Eye (tissue), 1 donor: ENCODE measurements at places on chromosomes 13 and 19.

DNA sequence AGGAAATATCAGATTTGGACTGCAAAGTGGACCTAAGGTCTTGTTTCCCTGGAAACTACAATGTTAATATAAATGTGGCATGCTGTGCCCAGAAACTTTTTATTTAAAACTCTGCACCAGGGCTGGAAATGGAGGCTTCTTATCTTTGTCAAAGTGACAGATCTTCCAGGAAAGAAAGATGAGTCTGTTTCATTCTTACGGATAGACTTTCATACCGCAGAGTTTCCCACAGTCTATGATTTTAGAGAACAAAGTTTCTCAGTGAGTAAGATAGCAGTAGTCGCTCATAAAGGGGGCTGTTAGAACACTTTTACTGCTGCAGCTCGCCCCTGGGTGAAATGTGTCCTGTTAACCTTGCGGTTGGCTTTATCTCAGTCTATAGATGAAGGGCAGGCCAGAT is 6.7 kb downstream of the CLEC11A start:
- no peak for DNase-seq

- peak; percentile 69 for DNase-seq
Observed at GRCh38 chr13:59494560-59494970, 669.2 kb downstream of the DIAPH3 start.

DNA sequence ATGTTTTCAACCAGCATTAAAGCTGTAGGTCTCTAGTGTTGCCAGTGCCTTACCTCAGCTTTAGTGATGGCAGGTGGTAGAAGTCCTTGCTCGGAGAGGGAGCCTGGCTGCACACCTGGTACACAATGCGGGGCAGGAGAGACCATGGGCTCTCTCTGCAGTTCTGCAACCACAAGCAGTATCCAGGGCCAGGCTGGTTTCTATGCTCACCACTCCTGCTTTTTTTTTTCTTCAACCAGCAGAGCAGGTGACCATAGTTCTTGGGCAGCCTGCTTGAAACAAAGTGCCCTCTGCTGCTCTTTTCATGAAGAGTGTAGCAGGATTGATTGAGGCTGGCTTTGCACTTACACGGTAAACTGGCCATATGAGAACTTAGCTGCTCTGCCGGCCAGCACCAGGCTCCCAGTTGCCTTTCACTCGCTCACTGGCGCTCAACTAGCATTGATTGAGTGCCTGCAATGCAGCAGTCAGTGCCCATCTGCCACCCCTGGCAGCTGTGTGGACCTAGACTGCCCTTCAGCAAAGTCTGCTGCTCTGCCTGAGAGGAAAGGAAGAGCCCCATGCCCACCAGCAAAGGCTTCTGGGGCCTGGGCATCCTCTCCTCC is 4.4 kb upstream of the CHAMP1 start:
- DNase-seq, result no peak

- DNase-seq, result no peak
Observed at GRCh38 chr19:44112802-44113137, 429 bp upstream of the ZNF225 start.

GRCh38 chr13:28478127-28478526 is 16.8 kb downstream of the FLT1 start:
- no peak for DNase-seq

GRCh38 chr19:52498571-52498970 is 28.9 kb upstream of the ZNF808 start:
- DNase-seq, result no peak
